ENCODE measurements at places on chromosomes 13 and 19.

- no peak for DNase-seq
Observed at GRCh38 chr19:33758541-33759013, 38.1 kb upstream of the KCTD15 start.

DNA sequence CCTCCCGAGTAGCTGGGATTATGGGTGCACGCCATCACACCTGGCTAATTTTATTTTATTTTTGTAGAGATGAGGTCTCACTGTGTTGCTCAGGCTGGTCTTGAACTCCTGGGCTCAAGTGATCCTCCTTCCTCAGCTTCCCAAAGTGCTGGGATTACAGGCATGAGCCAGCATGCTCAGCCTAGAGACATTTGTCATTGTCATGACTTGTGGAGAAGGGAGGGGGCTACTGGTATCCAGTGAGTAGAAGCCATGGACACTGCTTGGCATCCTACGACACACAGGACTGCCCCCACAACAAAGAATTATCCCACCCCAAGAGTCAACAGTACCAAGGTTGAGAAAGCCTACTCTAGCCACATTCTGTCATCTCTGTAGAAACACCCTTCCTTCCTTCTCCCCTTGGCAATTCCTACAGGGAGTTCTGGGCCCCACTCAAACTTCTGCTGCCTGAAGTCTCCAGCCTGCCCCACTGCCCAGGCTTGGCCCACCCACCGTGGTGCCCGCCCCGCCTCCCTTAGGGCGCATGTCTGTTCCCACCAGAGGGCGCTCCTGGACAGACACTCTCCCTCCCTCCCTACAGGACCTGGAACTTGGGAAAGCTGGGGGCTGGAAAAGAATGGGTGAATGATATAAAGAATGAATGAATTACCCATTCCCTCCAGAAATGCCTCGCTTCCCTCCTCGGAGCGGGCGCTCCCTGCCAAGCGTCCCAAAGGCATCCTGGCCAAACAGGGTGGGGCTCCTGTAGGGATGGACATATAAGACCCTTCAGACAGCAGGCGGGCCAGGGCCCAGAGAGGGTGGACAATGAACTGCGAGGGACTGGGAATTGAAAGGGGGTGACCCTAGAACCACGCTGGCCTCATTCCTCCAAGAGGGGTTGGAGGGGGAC is 5.5 kb upstream of the EMP3 start:
- DNase-seq, result peak; percentile 83

DNA sequence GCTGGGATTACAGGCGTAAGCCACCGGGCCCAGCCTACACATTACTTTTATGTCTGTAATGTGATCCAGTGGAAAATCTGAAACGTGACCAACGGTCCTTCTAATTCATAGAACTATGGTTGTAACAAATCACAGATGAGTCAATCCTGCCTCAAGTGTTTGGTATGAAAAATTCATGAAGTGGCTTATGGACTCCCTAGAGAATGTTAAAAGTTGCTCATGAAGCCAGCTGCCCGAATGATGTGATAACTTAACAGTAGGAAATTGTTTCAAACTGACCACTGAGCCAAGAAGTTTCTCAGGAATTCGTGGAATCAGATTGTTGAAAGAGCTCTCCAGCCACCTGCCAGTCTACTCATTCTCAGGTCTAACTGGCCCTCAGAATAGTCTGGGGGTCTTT is 59.4 kb upstream of the FARP1 start:
- DNase-seq, result no peak

DNA sequence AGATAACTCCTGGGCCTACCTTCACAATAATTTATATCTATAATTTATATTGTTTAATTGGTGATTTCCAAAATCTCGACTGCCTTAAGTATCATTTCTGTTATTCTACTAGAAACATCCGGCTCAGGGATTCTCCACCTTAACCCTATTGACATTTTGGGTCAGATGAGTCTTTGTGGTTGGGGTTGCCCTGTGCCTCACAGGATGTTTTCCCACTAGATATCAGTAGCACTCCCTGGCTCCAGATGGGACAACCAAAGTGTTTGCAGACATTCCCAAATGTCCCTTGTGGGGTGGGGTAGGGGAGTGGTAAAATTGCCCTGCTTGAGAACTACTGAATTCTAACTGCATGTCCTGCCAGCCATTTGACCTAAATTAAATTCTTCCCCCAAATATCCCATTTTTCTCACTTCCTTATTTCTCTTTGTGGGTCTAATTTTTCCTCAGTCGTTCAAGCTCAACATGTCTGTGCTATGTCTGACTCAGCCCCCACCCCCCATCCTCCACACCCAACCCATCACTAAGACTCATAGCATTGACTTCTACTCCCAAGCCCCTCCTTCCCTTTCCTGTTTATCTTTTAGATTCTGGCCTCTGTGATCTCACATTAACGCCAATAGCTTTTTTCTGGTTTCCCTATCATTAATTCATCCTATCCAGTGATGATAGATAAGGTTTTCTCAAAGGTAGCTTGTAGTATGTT is 545.1 kb downstream of the EFNB2 start:
- DNase-seq, result no peak

DNA sequence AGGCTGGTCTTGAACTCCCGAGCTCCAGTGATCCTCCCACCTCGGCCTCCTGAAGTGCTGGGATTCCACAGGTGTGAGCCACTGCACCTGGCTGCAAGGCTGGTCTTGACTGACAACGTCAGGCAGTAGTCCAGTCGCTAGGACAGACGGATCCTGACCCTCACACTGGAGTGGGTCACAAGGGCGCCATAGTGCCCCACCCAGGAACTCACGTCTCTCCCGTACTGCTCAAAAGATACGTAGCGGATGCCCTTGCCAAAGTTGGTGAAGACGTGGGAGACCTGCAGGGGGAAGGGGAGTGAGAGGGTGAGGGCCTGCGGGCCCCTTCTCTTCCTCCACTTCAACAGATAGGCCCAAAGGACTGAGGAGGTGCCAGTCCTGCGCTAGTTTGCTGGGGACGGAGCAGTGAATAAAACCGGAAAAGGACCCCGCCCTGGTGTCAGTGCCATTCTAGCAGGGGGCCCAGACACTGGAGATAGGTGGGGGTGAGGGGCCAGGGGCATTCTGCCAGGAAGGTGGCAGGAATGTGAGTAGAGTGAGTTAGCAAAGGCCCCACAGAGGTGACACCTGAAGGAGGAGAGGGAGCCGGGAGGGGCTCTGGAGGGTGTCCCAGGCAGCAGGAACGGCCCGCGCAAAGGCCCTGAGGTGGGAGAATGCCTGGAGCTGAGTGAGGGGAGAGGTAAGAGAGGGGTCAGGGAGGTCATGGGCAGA is 11.9 kb downstream of the MRPS12 start:
- DNase-seq, result no peak

- no peak for DNase-seq
Observed at GRCh38 chr19:13022859-13023636, 27.8 kb downstream of the NFIX start.

DNA sequence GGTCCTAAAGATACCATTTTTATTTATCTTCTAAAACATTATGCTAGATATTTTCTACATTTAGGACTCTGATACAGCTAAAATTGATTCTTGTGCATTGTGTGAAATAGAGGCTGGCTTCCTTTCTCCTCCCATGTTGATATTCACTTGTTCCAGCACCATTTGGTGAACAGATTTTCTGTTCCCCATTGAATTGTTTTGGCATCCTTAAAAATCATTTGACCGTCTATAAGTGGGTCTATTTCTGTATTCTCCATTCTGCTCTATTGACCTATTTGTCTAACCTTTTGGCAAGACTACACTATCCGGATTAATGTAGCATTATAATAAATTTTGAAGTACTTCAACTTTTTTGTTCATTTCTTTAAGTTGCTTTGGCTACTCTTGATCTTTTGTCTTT is 2689.2 kb downstream of the PCDH9 start:
- no peak for DNase-seq

DNA sequence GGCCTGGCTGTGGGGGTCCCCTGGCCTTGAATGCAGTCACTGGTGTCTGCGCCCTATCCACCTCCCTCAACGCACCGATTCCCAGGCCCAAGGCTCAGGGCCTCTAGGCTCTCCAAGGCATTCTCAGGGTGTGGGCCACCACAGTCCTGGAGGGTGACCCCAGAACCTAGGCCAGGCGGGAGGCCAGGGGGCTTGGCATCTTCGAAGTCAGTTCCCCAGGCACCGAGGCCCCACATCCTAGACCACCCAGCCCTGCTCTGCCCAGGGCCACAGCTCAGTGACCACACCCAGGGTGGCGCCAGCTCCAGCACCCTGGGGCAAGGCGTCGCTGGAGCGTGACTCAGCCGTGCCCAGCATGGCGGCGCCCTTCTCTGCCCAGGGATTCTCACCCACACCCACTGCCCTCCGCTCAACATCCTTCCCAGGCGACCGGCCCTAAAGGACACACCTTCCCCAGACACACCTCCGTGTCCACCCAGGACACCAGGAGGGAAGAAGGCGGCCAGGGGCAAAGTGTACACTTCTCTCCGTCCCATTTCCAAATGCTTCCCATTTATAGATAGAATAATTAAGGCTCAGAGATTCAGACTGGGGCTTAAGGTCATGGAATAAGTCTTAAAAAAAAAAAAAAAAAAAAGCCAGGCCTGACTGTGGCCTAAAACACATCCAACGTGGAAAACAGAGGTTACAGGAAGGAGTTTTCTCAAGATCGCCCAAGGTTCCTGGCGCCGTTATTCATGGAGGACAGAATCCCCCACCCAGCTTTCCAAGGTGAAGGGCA is 36.4 kb upstream of the NANOS3 start:
- DNase-seq, result no peak

DNA sequence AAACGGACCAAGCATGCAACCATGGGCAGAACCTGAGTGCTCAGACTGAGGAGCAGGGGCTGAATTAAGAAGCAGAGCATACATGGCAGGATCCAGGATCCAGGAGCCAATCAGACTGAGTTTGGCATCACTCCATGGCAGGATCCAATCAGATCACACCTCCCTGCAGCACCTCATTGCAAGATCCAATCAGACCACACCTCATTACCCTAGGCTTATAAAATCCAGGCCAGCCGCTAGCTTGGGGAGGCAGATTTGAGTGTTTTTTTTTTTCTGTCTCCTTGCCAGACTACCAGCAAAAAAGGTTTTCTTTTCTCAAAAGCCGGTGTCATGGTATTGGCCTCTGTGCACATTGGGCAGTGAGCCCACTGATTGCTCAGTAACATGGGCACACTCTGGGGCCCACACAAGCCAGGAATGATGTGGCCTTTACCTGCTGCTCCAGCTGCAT is 127.9 kb upstream of the GJB6 start:
- no peak for DNase-seq

- DNase-seq, result no peak
Observed at GRCh38 chr13:37695200-37695599, 96.6 kb upstream of the POSTN start.

DNA sequence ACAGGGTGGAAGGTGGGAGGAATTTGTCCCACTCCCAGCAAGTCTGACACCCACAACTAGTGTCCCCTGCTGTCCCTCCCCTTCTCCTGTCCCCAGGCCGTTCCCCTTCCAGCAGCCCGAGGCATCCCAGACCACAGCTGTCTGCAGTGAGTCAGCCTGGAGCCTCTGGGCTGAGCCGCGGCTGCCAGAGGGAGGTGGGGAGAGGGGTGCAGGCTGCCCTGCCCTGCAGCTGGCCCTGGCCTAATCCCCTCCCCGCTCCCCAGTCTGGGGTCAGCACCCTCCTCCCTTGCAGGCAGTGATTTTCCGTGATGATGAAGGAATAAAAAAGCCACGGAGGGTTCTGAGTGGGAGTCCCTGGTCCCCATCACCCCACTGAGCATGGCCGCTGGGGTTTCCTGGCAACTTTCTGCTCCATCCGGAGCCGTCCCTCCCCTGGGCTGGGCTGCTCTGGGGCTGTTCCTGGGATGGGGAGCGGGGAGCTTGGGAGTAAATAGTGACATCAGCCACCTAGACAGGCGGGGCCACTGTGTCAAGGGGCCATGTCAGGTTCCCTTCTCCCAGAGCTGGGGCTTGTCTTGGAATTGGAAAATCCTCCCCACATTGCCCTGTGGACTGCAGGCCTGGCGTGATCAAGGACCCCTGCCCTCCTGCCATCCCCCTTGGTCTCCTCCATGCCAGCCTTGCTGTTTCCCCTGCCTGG is 16.8 kb downstream of the SPC24 start:
- peak; percentile 57 for DNase-seq

DNA sequence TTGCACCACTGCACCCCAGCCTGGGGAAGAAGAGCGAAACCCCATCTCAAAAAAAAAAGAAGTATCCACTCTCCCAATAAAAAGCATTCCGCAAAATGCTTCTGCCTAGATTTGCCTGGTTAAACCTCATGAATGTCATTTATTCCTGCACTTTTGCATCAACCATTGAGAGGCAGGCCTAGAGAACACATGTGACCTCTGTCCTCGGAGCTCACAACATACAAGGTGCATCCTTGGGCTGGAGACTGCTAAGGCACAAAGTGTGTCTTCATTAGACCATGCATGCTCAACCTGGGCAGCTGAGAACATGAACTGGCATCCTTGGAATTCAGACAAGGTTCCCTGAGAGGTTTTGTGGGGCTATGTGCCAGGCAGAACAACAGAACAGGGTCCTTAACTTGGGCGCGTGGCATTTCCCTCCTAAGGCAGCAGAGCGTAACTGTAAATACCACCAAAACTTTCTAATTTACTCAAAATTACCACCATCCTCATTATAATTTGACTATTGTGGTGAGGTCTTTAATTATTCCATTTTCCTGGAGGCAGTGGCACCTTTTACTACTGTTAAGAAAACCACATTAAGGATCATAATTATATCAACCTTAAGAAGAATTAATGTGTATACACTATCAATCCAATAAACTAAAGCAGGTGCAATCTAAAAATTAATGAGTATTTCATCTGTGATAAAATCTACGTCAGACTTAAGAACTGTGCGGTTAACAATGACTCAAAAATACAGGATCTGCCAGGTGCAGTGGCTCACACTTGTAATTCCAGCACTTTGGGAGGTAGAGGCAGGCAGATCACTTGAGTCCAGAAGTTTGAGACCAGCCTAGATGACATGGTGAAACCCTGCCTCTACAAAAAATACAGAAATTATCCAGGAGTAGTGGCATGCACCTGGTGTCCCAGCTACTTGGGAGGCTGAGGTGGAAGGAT is 13.8 kb downstream of the RCBTB1 start:
- no peak for DNase-seq

All from neuronal stem cell (in vitro differentiated cells).